ENCODE measurements at places on chromosomes 7 and 10. TPM values are rescaled to one million over a fixed set of nuclear protein-coding genes. Genes with fewer than 3 reads are reported as not detected.

RADIL gene
- total RNA-seq = 1.4 TPM

IGF2BP3 gene
- 0.53 TPM for total RNA-seq

DNA sequence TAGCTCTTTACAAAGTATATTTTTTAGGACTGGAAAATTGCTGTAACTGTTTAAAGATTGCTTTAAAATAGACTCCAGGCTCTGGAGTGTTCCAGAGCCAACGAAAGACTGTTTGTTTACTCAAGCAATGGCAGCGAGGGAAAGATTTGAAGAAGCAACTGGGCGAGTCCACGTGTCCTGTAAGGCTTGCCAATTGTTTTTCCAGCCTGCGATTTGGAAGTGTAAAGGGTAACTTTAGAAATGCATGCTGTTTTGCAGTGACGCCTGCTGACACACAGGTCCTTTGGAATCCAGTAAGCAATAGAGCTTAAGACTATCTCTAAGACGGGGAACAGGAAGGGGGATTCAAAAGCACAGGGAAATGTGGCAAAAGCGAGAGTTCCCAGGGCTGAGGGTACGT, 55.8 kb downstream of the TACC2 start:
- no peak for DNase-seq

DNA sequence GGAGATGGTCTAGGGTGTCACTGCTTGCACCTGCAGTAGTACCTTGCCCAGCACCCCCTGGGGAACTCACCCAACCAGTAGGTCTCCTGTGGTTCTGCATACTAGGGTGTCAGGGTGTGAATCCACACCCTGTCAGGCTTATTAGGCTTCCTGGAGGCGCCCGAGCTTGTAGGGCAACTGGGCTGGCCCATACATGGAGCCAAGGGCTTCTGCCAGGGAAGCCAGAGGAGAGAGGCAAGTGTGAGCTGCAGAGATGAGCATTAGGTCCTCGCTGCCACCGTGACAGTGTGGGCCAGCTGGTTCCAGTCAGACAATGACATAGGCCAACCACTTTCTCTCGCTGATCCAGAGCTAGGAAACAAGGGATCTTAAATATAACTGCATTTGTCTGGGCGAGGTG, 11.2 kb downstream of the MXI1 start:
- DNase-seq = no peak

- DNase-seq = no peak
Measured at GRCh38 chr7:55109404-55110167, 90.8 kb downstream of the EGFR start.

DNA sequence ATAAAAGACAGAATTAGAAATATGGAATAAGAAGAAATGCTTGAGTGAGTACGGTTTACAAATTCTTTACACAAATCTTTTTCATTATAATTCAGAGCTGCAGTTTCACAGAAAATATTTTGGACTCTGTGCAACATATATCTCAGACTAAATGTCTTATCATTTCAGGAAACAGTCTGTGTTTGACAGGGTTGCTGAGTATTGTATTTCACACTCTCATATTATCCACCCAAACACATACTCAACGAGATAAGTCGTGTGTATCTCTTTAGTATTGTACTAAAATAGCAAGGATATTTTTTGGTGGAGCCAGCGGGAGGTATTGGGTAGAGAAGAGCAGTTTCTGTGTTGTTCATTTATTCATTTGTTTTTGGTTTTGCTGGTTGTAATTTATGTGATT, 39.0 kb upstream of the SLC39A12 start:
- no peak for DNase-seq

DNA sequence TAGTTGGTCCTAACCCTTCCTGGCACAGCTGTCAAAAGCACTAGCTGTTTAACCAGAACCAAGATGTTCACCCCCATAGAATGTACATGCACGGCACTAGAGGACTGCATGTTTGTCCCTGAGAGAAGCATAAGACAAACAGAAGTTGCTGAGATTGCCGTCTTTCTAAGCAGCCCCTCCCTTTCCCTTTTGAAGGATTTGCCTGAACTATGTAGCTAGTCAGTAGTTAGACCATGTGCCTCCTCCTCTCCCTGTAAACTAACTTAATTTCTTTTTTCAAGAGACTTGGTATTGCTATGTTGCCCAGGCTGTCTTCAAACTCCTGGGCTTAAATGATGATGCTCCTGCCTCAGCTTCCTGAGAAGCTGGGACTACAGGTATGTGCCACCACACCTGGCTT, 40.7 kb downstream of the TBC1D12 start:
- DNase-seq = no peak
